IMR-90 (cell line): ENCODE measurements at places on chromosomes 6 and 20. TPM values are rescaled to one million over a fixed set of nuclear protein-coding genes. Genes with fewer than 3 reads are reported as not detected.

Gene TBX18
- 0.83 and 1.3 TPM in 2 replicates for total RNA-seq

Gene TMEM151B
- total RNA-seq, result not detected in 2 replicates

Gene TNFRSF6B
- total RNA-seq, result 1.1 and 1.3 TPM in 2 replicates

Gene DDO
- total RNA-seq, result 0.18 and 0.28 TPM in 2 replicates

Gene E2F1
- 10.6 and 10.9 TPM in 2 replicates for total RNA-seq

Gene MRPS18A
- 43.0 and 47.0 TPM in 2 replicates for total RNA-seq

Gene SAMD3
- total RNA-seq, result 3.0 and 3.1 TPM in 2 replicates

Gene LY6G6F
- not detected in 2 replicates for total RNA-seq

Gene BANF2
- not detected in 2 replicates for total RNA-seq

Gene ELOVL4
- 2.3 and 5.0 TPM in 2 replicates for total RNA-seq

Gene WFDC10B
- not detected in 2 replicates for total RNA-seq

Gene DEFB126
- not detected in 2 replicates for total RNA-seq

Gene GUCA1A
- total RNA-seq, result under 0.01 and 0.18 TPM in 2 replicates

Gene NHSL1
- total RNA-seq, result 6.9 and 7.2 TPM in 2 replicates

Gene GPR31
- total RNA-seq, result not detected in 2 replicates

Gene CAP2
- 14.5 and 16.1 TPM in 2 replicates for total RNA-seq

Gene DACT2
- total RNA-seq, result not detected in 2 replicates

Gene MUC22
- not detected in 2 replicates for total RNA-seq

Gene SCGN
- total RNA-seq, result not detected in 2 replicates

Gene TOMM34
- total RNA-seq, result 82.8 and 97.5 TPM in 2 replicates

Gene MLIP
- not detected in 2 replicates for total RNA-seq

Gene GPR6
- not detected in 2 replicates for total RNA-seq

Gene SLC22A16
- total RNA-seq, result not detected in 2 replicates

Gene SLC17A3
- not detected in 2 replicates for total RNA-seq

Gene FOXS1
- total RNA-seq, result not detected in 2 replicates

Gene CAGE1
- total RNA-seq, result under 0.01 TPM in 1 of 2 replicates, not detected in the other

Gene SLCO4A1
- 0.56 and 0.72 TPM in 2 replicates for total RNA-seq

Gene KIF6
- under 0.01 TPM in 1 of 2 replicates, not detected in the other for total RNA-seq

Gene CASS4
- 25.8 and 26.1 TPM in 2 replicates for total RNA-seq

Gene FRK
- under 0.01 TPM in 2 replicates for total RNA-seq

Gene SLC16A10
- total RNA-seq, result 0.28 TPM in 1 of 2 replicates, not detected in the other

Gene POU3F2
- not detected in 2 replicates for total RNA-seq

Gene HFE
- total RNA-seq, result 13.6 and 14.9 TPM in 2 replicates

Gene SUMO4
- total RNA-seq, result 1.9 and 2.2 TPM in 2 replicates

Gene NKX2-4
- not detected in 2 replicates for total RNA-seq

Gene MSH5
- 4.7 and 5.6 TPM in 2 replicates for total RNA-seq
